ENCODE measurements at places on chromosomes 6 and 20.

GRCh38 chr6:32879691-32880090 is 25.7 kb downstream of the PSMB9 start:
- DNase-seq = no peak

- DNase-seq = no peak
Observed at GRCh38 chr20:35773154-35773751, 1.4 kb downstream of the PHF20 start.

- no peak for DNase-seq
Observed at GRCh38 chr20:34042262-34042661, 48.6 kb downstream of the RALY start.

DNA sequence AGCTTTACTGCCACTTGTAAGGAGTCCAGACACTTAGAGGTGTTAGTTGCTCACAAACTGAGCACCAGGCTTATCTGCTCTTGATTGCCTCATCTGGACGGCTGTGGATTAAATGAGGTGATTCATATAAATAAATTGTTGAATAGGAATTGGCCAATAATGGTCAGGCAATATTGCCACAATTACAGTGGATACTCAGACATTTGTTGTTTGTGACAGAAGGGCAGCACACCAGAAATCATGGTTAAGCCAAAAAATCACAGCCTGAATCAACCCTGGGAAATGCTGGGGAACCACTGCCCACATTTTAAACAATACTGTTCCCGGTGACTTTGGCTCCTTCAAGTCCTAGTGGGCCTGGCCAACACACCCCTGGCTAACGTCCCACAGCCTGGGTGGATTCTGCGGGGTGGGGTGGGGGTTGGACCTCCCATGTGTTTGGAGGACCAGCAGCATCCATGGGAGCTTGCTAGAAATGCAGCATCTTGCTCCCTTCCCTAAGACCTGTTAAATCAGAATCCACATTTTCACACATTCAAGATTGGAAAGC is 29.5 kb upstream of the SPDEF start:
- DNase-seq = no peak

GRCh38 chr20:40146071-40146470 is 543.0 kb downstream of the MAFB start:
- DNase-seq = no peak

- no peak for DNase-seq
Observed at GRCh38 chr6:116388924-116389323, 18.2 kb downstream of the DSE start.

GRCh38 chr6:128573036-128573435 is 52.6 kb upstream of the PTPRK start:
- DNase-seq = no peak

- no peak for DNase-seq
Observed at GRCh38 chr20:9066191-9066590, 2.7 kb upstream of the PLCB4 start.

DNA sequence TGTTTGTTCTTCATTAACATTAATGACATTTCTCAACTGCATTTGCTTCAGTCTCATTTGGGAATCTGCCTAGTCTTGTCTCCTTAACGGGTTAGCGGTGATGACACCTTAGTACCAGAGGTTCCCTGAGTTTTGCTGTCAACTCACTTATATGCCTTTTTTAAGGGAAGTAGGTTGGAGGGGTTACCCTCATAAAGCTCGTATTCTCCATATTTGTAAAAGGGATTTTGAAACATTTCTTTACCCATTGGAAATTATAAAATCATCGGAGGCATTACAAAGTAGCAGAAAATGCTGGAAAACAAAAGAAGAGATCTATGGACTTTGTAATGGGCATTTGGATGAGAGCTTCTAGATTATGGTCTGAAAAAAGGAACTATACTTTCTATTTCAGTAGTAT is 88.7 kb upstream of the PRDM1 start:
- no peak for DNase-seq

GRCh38 chr6:110714143-110714542 is 101.1 kb downstream of the CDK19 start:
- DNase-seq = no peak

DNA sequence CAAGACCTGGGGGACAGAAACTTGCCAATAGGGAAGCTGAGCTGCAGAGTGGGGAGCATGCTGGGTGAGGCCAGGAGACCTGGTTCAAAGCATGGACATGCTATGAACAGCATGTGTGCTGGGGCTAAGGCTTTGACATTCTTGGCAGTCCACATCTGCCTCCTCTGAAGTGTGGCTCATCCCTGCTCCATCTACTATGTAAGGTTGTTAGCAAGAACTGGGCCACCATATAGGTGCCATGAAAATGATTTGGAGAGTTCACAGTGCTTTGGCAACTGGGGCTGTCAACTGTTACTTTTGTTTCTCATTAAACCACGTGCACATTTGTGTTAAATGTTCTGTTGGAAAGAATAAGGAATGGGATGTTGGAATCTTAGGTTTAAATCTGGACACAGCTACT is 311.1 kb downstream of the CDC5L start:
- DNase-seq = no peak

DNA sequence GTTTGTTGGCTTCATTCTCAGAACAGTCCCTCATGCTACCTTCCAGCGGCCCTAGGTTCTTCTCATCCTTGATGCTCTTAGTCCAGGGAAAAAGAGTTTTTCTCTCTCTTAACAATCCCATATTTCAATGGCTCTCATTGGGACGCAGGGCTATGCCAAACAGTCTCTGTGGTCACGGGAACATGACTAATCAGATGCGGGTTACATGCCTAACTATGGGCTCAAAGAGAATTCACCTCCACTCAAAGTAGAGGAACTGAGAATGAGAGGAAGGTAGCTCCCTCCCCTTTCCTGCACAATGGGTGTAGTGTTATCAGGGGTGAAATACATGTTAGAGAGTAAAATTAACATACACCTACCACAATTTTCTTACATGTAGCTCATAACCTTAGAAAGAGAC is 18.1 kb upstream of the ATRN start:
- no peak for DNase-seq

DNA sequence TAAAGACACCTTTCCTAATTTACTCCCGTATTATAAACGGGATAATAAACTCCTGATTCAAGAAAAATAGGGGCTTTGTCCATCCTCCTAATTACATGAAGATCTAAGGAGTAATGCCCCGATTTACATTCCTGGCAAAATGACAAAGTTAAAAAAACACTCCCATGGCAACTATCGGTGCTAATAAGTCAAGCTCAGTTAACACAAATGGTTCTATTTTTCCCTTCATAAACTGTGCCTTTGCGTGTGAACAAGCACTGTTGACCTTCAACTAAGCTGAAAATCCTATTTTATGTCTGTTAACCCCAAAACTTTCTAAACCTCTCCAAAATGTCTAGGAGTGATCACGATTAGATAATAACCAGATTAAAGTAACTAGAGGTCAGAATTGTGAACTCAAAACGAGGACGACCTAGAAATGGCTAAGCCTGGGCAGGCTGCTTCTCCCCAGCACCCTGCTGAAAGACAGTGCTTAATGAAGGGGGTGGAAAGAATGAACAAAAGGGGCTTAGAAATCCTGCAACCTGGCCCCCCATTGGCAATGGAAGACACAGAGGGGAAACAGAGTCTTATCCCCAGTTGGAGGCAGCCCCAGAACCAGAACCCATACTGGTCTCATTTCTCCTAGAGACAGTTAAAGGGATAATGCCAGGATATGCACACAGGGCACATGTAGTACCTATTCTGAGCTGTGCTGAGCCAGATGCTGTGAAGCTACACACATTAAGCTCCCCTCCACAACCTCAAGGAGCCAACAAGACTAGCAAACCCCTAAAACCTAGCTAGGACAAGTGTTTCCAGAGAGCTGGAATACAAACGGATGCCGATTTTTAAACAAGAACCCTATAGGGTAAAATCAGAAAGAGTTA is 23.0 kb downstream of the SLC23A2 start:
- DNase-seq = no peak

DNA sequence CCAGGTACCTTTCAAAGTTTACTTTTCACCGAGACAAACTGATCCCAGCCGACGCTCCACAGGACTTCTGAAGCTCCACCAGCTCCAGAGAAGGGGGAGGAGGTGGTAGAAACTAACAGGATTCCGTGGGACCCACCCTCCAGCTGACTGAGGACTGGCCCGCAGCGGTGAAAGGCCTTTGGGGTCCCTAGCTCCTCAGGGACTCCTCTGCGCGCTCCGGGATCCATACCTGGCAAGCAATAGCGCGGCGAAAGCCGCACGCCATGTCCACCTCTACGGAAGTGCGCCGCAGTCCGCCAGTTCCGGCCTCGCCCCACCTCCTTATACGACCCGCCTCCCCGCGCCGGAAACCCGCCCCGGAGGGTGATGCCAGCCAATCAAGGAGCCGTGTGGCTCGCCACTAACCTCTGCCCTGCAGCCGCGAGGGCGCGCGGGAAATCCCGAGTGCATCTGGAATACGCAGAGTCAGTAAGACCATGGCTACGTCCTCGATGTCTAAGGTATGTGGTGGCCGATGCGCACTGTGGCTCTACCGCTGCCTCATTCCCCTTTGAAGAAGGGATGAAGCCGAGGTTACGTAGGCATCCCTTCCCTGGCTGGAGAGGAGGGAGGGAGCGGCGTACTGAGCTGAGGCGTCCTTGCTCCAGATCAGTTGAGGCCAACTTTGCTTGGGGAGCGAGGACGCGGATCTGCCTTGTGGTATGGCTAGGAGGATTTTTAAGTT is at the start of the genes ORC3 and RARS2:
TSS of gene ORC3 (plus strand) at position 443 of the 724 bp plus-strand sequence. CDS start at position 477, 34 bp downstream.
TSS of gene RARS2 (minus strand) at position 295 of the 724 bp plus-strand sequence. CDS start at position 265, 30 bp downstream.
- peak; percentile 88 for DNase-seq
